Left ventricle myocardium inferior (tissue), 1 donor: ENCODE measurements at places on chromosomes 1 and 21.
A peak's percentile ranks its signal among the peaks of the same experiment; 100 is the strongest.

GRCh38 chr1:4512636-4513035 lies 141.8 kb upstream of the AJAP1 start:
- DNase-seq = peak; percentile 47

DNA sequence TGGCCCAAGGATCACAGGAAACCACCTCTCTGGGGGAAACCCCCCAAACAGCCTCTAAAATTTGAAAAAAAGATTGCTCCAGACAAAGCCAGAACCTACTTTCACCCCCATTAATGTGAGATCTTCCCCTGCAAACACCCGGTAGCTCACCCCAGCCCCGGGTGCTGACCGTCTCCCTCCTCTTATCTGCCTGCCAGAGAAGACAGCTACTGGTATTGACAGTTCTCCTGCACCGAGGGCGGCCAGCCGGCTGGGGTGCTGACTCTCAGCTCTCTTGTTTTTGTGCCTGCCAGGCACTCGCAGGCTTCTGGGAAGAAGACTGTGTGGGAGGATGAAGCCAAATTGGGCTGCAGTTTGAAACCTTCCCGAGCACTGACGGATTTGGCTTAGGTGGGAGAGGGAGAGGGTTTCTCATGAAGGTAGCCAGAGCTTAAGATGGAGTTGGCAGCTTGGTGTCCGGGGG lies 48.2 kb downstream of the RASSF5 start:
- DNase-seq = peak; percentile 63

GRCh38 chr1:1899266-1899966 lies 8.5 kb upstream of the GNB1 start:
- no peak for DNase-seq

DNA sequence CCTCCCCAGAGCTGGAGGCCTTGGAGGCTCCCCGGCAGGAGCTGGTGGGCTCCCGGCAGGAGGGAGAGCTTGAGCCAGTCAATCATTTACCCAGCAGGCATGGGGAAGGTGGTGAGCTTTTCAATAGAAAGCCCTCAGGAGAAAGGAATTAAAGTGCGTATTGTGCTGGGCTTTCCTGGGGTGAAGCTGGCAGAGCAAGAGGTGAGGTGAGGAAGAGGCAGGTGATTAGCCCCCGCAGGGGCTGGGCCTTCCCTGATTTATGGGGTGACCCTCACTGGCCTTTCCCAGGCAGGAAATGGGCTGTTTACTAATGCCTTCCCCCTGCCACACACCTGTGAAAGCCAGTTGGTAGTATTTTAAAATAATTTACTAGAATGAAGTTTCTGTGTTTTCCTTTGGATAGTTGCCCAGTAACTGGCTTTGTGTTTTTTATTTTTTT lies 25.8 kb downstream of the CLDN14 start:
- no peak for DNase-seq

DNA sequence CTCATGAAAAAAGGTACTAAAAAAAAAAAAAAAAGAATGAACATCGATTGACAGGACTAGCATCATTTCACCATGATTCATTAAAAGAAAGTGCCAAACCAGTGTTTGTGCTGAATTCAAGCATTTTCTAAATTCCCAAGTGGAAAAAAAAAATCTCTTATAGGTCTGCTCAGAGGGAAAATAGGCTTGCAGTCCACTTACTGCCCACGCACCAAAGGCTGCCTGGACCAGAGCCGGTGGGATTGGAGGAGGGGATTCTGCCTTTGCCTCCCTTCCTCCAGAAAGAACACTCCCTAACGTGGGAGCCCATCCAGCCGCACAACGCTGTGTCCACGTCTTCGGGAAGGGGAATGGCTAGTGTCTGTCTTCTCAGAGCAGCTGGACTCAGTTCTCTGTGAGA lies 5.5 kb upstream of the TRAPPC10 start:
- DNase-seq = peak; percentile 62

GRCh38 chr1:206926286-206926685 lies 4.5 kb upstream of the FCMR start:
- no peak for DNase-seq

- no peak for DNase-seq
Observed at GRCh38 chr1:201845331-201846083, 16.6 kb downstream of the IPO9 start.
